ENCODE measurements at places on chromosomes 1 and 21.

GRCh38 chr21:42373196-42373907 is 7.0 kb upstream of the TFF1 start:
- DNase-seq, result no peak

GRCh38 chr21:41897700-41898099 is 18.6 kb upstream of the PRDM15 start:
- DNase-seq, result no peak

- DNase-seq, result no peak
Observed at GRCh38 chr1:27591622-27592021, 12.3 kb downstream of the AHDC1 start.

- no peak for DNase-seq
Observed at GRCh38 chr1:108016451-108016920, 51.5 kb upstream of the VAV3 start.

DNA sequence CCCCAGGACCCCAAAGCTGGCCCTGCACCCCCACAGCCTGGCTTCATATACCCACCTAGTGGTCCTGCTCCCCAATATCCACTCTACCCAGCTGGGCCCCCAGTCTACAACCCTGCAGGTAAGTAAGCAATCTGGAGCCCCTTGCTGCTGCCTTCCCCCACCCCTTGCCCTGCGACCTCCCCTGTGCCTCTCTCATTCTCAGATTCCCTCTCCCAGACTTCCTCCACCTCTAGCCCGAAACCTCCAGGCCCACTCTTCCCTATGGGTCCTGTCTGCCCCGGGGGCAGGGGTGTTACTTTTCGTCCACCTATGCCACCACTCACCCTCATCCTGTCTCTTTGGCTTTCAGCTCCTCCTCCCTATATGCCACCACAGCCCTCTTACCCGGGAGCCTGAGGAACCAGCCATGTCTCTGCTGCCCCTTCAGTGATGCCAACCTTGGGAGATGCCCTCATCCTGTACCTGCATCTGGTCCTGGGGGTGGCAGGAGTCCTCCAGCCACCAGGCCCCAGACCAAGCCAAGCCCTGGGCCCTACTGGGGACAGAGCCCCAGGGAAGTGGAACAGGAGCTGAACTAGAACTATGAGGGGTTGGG is 2.9 kb downstream of the SHISA4 start:
- no peak for DNase-seq

All from T follicular helper cell (primary cell).